ENCODE measurements at places on chromosomes 5 and 9.

- peak; percentile 5 for DNase-seq
Measured at GRCh38 chr9:35847792-35848572, 19.0 kb downstream of the TMEM8B start.

GRCh38 chr9:69918322-69918721 is 97.7 kb downstream of the CFAP95 start:
- DNase-seq = no peak

GRCh38 chr5:13533833-13534232 is 410.7 kb downstream of the DNAH5 start:
- DNase-seq = no peak

DNA sequence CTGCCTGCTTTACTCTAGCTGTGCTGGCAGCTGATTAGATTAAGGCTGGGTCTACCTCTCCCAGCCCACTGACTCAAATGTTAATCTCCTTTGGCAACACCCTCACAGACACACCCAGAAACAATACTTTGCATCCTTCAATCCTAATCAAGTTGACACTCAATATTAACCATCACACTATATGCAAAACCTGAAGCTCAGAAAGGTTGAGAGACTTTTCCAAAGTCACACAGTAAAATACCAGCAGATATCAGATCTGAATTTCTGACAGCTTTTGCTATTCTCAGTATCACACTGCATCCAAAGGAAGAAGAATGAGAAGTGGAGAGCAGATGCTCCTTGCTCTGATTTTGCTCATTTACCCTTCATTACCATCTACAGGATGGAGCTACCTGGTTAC is 114.9 kb upstream of the RANBP3L start:
- DNase-seq = no peak

Data from CD4-positive, alpha-beta T cell treated with Interleukin-1 beta for 1 hour (primary cell).